ENCODE measurements at places on chromosomes 1 and 21.

DNA sequence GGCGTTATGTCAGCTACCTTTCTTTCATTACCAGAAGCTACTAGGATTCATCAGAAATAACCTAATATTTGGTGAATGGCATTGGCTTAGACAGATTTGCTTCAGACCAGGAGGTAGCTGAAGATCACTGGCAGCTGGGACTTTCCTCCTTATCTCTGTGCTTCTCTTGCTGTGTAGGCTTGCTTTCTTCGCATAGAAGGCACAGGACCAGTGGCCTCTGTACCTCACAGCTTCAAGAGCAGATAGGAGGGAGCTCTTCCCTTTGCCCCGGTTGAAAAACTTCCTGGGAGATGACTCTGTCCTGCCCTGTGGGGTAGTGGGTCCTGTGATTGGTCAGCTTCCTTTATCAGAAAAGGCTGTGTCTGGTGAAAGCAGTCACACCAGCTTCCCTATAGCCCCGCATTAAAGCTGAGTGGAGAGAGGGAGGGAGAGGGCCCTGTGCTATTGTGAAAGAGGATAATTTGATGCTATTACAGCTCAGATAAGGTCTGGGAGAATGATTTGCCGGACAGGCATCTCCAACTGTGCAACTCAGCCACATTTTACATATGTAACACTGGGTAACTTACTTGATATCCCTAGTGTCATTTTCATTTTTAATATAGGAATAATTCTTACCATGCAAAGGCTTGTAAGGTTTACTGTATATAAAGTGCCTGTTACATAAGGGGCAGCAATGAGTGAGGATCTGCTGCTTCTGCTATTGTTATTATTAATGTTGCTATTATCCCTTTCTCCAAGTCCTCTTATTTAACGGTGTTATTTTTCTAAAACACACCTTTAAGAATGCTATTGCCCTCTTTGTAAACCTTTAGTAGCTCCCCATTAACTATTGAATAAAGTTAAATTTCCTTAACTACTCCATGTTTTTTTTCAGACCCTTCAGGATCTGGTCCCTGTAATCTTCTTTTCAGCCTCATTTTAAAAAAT is 31.6 kb downstream of the OSBPL9 start:
- no peaks in the 10 kb centered on the region for H3K27me3 ChIP-seq
- ATAC-seq = no peak
- H3K27ac ChIP-seq = peak overlapping the region; percentile 37
- H3K36me3 ChIP-seq = peaks cover 45% of the 10 kb centered on the region
- H3K4me1 ChIP-seq = peaks cover 17% of the 10 kb centered on the region
- H3K4me3 ChIP-seq = no peak overlapping the region

DNA sequence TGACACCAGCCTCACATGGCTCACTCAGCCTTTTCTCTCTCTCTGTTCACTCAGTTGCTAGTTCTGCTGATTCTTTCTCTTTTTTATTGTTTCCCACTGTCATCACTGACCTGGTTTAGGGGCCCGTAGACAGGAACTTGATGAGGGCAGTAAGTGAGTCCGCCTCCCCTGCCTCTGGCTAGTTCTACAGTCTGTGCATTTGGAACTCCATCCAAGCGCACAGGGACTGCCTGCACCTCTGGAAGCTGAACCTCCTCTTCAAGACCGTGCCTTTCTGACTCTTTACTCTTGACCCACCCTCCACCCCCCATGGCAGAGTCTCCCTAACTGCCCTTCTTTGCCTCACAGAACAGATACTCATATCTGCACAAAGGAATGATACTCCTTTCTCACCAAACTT is 4.2 kb downstream of the TENT5C start:
- H3K27me3 ChIP-seq = no peaks in the 10 kb centered on the region
- H3K4me3 ChIP-seq = no peak overlapping the region
- no peak overlapping the region for H3K27ac ChIP-seq
- no peak for ATAC-seq

GRCh38 chr1:178485541-178485981 is 11.2 kb downstream of the CLEC20A start:
- no peak overlapping the region for H3K4me3 ChIP-seq
- H3K27me3 ChIP-seq = peaks cover 19% of the 10 kb centered on the region
- peaks cover 25% of the 10 kb centered on the region for H3K4me1 ChIP-seq
- H3K36me3 ChIP-seq = no peaks in the 10 kb centered on the region

- H3K27ac ChIP-seq = no peak overlapping the region
- no peaks in the 10 kb centered on the region for H3K27me3 ChIP-seq
- H3K4me3 ChIP-seq = no peak overlapping the region
- peaks cover 7% of the 10 kb centered on the region for H3K4me1 ChIP-seq
- H3K36me3 ChIP-seq = no peaks in the 10 kb centered on the region
Measured at GRCh38 chr1:2349806-2350205, 41.5 kb downstream of the MORN1 start.

- no peak overlapping the region for H3K4me3 ChIP-seq
- H3K27ac ChIP-seq = no peak overlapping the region
- H3K27me3 ChIP-seq = peaks cover 34% of the 10 kb centered on the region
- no peak for ATAC-seq
Measured at GRCh38 chr21:34313116-34313515, 50.7 kb upstream of the KCNE2 start.

DNA sequence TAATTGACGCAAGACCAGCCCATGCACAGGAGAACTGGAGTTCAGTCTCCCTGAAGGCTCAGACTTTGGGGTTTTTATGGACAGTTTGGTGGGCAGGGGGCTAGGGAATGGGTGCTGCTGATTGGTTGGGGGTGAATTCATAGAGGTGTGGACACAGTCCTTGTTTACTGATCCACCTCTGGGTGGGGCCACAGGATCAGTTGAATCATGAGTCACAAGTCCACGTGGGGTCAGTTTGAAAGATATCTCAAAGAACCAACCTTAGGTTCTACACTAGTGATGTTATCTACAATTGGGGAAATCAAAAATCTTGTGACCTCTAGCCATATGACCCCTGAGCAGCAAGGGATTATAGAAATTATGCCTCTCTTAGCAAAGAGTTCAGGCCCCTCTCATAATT is 127.9 kb upstream of the L1TD1 start:
- H3K4me3 ChIP-seq = no peak overlapping the region
- H3K36me3 ChIP-seq = peaks cover 39% of the 10 kb centered on the region
- no peak overlapping the region for H3K27ac ChIP-seq
- no peaks in the 10 kb centered on the region for H3K27me3 ChIP-seq
- no peak for ATAC-seq
- no peaks in the 10 kb centered on the region for H3K4me1 ChIP-seq

DNA sequence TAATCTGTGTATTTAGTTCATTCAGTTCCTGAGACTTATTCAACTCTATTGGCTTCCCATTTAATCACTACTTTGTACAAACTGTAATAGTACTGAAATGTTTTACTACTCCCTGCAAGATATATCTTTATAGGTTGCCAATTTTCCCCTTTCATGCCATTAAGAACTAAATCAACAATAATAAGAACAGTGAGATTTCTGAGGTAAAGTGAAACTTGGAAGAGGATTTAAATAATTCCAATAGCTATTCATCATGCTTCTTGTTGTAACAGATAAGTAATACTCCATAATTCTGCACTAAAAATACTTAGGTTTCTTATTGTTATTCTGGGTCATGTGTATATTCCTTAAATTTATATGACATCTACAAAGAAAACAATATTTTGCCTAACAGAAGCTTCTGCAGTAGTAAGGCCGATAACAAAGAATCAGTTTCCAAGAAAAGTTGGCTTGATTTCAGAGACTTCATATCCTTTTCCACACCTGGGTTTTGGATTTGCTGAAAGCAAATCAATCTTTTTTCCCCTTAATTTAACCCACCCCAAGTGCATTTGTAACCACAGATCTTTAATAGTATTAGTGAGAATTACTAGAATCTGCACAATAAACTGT is 258.3 kb downstream of the FAF1 start:
- no peak for ATAC-seq
- H3K27me3 ChIP-seq = no peaks in the 10 kb centered on the region
- H3K4me3 ChIP-seq = no peak overlapping the region
- H3K4me1 ChIP-seq = no peaks in the 10 kb centered on the region
- no peak overlapping the region for H3K27ac ChIP-seq

GRCh38 chr1:119975006-119975405 is 78.7 kb upstream of the ADAM30 start:
- H3K27ac ChIP-seq = no peak overlapping the region
- no peak for ATAC-seq
- peaks cover 54% of the 10 kb centered on the region for H3K36me3 ChIP-seq

GRCh38 chr21:33121715-33122475 is 52.0 kb downstream of the OLIG1 start:
- H3K4me1 ChIP-seq = peaks cover under 1% of the 10 kb centered on the region
- H3K36me3 ChIP-seq = no peaks in the 10 kb centered on the region

DNA sequence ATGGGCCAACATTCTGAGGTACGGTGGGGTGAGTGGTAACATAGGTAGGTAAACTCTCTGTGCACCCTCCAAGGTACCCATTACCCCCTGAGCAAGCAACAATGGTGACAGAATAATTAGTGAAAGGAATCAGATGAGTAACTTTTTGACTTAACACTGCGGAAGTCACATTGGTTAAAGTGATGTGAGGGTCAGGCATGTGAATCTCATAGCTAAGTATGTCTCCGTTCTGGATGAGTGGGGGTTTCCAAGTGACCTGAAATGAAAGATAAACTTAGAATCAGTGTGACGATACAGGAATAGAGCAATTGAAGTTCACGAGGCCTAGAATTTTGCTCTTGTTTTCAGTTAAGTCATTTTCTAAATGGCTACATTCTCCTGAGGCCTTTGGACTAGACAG is 311.7 kb downstream of the KCTD3 start:
- H3K27ac ChIP-seq = no peak overlapping the region
- H3K36me3 ChIP-seq = no peaks in the 10 kb centered on the region
- H3K4me1 ChIP-seq = no peaks in the 10 kb centered on the region
- no peak for ATAC-seq

DNA sequence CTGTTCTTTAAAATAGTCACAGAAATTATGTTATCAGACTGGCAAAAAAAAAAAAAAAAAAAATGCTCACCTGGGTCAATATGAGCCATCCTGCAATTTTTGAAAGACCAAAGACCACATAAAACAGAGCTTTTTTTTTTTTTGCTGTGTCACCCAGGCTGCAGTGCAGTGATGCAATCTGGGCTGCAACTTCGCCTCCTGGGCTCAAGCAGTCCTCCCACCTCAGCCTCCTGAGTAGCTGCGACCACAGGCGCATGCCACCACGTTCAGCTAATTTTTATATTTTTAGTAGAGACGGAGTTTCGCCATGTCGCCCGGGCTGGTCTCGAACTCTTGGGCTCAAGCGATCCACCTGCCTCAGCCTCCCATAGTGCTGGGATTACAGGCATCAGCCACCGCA is 62.8 kb downstream of the RGS13 start:
- no peak for ATAC-seq
- no peaks in the 10 kb centered on the region for H3K27me3 ChIP-seq
- no peak overlapping the region for H3K4me3 ChIP-seq
- no peak overlapping the region for H3K27ac ChIP-seq
- H3K36me3 ChIP-seq = no peaks in the 10 kb centered on the region
